ENCODE measurements at places on chromosomes 5 and 9.

- DNase-seq, result no peak
These were observed 8.9 kb upstream of the IL17B start for GRCh38 chr5:149387982-149388381.

DNA sequence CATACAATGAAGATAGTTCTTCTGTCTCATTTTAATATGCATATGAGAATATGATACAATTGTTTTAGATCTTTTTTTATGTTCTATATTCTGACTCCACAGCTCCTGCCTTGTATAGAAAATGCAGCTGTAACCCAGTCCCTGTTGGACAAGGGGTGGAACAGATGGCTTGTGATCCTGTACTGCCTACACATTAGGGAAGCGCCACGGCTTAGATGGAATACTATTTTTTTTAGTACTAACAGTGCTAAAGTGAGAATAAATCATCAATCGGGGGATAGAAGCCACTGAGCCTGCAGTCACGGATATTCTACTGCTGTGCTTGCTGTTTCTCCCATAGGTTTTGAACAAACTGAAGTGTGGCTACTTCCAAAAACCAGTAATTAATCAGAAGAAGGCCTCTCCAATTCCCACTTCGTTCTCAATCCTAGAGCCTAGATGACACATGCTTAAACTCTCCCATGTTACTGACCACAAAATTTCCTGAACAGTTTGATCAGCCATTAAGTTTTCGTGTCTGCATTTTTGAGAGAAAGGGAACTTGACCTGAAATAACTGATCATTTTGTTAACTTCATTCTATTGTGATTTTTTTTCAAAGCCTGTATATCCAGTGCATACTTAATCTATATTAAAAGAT lies 150.3 kb downstream of the CDH18 start:
- no peak for DNase-seq

GRCh38 chr5:123450114-123450513 lies 26.9 kb upstream of the CEP120 start:
- no peak for DNase-seq

GRCh38 chr5:156716591-156717380 lies 133.3 kb upstream of the PPP1R2B start:
- no peak for DNase-seq

GRCh38 chr9:120434532-120434931 lies 145.4 kb downstream of the CDK5RAP2 start:
- no peak for DNase-seq

GRCh38 chr5:16082982-16083381 lies 96.6 kb downstream of the MARCHF11 start:
- no peak for DNase-seq

GRCh38 chr5:81205058-81205457 lies 28.1 kb upstream of the CKMT2 start:
- DNase-seq, result no peak

DNA sequence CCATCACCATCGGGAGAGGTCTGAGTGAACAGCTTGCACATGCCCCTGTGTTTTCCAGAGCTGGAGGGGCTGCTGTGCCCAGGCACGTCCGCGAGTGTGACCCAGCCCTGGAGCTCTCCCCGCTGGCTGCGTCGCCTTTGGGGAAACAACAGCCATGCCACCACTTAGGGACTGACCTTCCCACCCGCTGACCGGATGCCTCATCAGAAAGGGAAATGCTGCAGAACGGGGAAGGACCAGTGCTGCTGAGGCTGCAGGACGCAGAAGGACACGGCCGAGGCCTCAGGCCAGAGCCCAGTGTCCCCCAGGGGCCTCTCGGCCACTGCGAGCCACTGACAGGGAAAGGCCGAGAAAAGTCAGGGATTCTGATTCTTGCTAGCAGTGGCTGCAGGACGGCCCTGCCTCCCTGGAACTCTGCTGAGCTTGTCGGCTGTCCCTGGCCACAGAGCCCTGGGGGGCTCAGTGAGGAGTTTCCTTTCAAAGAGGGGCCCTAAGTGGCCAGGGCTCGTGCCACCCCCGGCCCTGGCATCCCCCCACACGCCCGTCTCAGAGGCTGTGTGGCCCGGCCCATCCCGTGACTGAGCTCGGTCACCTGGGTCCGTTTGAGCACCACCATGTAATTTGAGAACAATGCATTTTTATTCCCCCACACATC lies 130.8 kb downstream of the ZNF354C start:
- no peak for DNase-seq

DNA sequence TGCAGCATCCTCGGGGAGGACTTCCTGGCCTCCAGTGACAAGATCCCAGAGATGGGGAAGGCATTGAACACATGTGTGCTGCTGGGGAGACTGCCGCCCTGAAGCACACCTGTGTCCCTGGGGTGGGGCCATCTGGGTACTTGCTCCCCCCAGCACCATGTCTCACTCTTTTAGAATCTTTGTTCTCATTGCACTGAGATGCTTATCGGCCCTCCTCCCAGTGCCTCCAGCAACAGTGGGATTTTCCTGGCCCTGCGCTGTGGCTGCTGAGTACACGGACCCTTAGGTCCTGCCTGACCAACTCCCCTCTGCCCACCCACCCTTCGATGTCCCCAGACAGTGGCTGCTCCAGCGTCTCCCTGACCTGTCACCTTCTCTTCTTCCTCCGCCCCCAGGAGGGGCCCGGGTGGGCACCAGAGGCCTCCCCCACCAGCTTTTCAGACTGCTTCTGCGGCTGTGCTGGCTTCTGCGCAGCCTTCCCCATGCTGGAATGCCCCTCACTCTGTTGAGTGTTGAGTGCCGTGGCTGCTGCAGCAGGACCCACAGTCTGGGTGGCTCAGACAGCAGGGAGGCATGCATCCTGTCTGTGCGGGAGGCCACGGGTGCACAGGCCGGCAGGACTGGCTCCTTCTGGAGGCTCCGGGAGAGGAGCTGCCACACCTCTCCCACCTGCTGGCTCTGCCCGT lies 145.9 kb upstream of the IRX2 start:
- DNase-seq, result no peak

DNA sequence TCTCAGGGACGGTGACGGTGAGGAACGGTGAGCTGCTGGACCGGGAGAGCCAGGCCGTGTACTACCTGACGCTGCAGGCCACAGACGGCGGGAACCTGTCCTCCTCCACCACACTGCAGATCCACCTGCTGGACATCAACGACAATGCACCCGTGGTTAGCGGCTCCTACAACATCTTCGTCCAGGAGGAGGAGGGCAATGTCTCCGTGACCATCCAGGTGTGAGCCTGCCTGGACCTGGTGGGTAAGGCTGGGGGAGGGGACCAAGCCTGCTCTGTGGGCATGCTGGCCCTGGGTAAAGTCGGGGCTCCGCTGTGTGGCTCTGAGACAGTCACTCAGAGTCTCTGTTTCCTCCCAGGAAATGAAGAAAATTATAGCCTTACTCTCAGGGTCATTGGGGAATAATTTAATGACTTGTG lies 29.3 kb downstream of the CDHR2 start:
- DNase-seq, result peak; percentile 48

GRCh38 chr5:179840321-179840720 lies 18.3 kb downstream of the MRNIP start:
- DNase-seq, result no peak

Measured in dermis microvascular lymphatic vessel endothelial cell (primary cell).